ENCODE measurements at places on chromosomes 13 and 19.
A peak's percentile ranks its signal among the peaks of the same experiment; 100 is the strongest.

- no peak for DNase-seq
Observed at GRCh38 chr13:25391932-25392331, 20.2 kb downstream of the ATP8A2 start.

DNA sequence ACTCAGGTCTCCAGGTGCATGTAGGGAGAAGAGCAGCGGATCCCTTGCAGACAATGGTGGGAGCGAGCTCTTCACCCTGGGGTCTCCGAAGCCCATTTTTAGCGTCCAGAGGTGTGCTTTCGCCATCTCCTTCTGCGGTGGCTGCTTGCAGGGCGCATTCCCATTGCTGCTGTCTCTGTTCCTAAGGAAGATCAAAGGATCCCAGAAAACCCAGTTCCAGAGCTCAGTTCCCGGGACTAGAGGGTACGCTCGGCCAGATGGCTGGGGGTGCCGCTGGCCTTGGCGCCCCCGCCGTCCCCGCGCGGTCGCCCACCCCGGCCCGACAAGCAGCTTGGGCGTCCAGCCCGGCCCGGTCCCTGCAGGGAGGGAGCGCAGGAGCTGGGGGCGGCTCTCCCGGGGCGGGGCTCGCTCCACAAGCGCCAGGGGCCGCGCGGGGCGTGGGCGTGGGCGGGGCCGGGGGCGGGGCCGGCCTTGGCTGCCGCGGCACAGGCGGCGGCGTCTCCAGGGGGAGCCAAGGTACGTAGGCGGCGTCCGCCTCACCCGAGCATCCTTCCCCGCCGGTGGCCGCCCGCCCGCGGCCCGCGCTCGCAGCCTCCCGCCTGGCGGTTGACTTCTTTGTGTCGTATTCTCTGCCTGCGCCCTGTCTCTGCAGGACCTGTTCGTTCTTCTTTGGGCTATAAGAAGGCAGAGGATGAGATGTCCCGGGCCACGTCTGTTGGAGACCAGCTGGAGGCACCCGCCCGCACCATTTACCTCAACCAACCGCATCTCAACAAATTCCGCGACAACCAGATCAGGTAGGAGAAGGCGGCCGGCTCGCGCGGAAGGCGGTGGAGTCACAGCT lies 96.8 kb downstream of the ATP8A2 start:
- peak; percentile 12 for DNase-seq

DNA sequence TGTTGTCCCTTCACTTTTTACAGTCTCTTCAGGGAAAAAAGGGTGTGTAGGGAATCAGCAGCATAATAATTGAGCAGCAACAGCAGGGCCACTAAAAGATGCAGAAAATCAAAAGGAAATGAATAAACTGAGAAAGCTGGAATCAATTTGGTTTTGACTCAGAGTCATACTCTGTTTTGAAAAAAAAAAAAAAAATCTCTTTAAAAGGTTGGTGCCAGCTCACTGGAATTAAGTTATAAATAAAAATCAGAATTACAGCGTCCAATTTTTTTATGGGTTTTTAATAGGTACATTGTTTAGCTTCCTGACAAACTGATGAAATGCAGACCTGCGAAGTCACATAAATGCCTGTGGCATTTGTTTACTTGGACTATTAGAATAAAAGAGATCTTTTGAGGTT lies 231.9 kb downstream of the COG6 start:
- DNase-seq: no peak

DNA sequence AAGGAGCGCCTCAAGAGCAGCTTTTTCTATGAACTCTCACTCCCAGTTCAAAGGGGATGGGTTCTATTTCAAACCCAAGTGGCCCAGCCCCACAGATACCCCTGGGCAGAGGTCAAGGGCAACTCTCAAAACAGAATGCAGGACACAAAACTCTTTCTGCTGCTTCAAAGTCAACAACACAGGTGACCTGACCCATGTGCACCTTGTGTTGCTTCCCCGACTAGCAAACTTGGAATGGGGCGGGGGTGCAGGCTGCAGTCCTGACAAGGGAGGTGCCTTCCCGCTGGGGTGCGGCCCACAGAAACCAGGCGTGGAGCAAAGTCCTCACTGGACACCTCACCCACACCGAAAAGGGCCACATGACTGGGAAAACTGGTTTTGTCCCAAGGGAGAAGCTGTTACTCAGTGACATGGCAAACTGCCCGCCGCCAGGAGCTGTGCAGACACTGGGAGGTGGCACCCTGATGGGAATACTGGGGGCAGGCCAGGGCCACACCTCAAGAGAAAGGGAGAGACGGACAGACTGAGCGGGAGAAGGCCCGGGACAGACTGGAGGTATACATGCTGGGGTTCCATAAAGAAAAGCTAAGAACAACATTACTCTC lies 17.4 kb downstream of the ZC3H4 start:
- no peak for DNase-seq

- DNase-seq: no peak
Observed at GRCh38 chr19:45767881-45768654, 984 bp downstream of the SIX5 start.

- no peak for DNase-seq
Observed at GRCh38 chr13:101521371-101521770, 68.9 kb downstream of the ITGBL1 start.

DNA sequence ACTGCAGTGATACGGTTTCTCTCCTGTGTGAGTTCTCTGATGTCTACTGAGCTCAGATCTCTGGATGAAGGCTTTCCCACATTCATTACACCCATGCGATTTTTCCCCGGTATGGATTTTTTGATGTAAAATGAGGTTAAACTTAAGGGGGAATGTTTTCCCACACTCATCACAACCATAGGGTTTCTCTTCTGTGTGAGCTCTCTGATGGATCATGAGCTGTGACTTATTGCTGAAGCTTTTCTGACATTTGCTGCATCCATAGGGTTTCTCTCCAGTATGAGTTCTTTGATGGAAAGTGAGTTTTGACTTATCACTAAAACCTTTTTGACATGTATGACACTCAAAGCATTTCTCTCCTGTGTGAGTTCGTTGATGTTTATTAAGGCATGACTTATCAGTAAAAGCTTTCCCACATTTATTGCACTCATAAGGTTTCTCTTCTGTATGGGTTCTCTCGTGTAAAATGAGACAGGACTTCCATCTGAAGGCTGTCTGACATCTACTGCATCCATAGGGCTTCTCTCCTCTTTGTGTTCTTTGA lies 10.6 kb upstream of the ZNF649 start:
- no peak for DNase-seq

- DNase-seq: no peak
Observed at GRCh38 chr13:107867701-107868661, 347.4 kb downstream of the LIG4 start.

- DNase-seq: no peak
Observed at GRCh38 chr19:29320618-29321017, 107.7 kb upstream of the UQCRFS1 start.

GRCh38 chr13:79231887-79232286 lies 174.2 kb downstream of the RBM26 start:
- no peak for DNase-seq

DNA sequence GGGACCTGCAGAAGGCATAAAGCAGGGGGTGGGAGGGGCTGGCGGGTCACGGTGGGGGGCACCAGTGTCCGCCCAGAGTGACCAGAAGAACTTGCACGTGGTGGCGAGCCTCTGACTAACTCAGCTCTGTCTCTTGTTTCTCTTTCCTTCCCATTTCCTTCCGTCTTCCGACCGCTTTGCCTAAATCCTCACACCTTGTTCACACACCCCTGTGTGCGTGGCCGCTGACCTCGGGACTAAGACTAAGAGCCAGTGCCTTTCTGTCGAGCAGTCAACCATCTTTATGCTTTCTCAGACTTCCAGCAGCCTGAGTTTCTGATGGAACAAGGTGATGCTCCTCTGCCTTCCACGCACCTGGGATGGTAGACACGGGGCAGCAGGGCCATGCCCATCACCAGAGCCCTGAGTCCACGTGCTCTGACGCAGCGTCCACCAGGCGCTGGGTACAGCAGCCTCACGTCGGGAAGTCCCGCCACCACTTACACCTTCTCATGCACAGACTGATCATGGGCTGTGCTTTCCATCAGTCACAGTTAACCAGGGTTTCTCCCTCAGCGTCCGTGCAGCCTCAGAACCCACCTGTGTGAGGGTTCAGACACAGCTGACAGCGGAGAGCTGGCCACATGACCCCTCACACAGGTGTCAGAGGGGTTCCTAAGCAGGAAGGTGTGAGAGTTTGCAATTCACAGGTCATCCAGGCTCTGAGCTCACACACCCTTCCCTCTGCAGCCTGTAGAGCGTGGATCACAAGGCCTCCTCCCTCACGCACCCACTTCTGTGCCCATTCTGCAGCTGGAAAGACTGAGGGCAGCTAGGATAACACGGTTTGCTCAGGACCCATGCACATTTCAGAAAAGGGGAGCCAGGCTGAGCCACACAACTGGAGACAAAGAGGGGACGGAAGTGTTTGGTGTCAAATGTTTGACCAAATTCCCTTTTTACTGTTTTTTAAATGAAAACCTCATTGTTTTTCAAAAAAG lies 90.7 kb upstream of the MCF2L start:
- DNase-seq: no peak

- peak; percentile 43 for DNase-seq
Observed at GRCh38 chr19:54114340-54115108, 933 bp downstream of the TFPT start.

- no peak for DNase-seq
Observed at GRCh38 chr13:52713894-52714293, 25.7 kb downstream of the CNMD start.

- no peak for DNase-seq
Observed at GRCh38 chr13:105410602-105411001, 1124.9 kb downstream of the EFNB2 start.

GRCh38 chr13:61727767-61728166 lies 312.1 kb upstream of the PCDH20 start:
- DNase-seq: no peak

DNA sequence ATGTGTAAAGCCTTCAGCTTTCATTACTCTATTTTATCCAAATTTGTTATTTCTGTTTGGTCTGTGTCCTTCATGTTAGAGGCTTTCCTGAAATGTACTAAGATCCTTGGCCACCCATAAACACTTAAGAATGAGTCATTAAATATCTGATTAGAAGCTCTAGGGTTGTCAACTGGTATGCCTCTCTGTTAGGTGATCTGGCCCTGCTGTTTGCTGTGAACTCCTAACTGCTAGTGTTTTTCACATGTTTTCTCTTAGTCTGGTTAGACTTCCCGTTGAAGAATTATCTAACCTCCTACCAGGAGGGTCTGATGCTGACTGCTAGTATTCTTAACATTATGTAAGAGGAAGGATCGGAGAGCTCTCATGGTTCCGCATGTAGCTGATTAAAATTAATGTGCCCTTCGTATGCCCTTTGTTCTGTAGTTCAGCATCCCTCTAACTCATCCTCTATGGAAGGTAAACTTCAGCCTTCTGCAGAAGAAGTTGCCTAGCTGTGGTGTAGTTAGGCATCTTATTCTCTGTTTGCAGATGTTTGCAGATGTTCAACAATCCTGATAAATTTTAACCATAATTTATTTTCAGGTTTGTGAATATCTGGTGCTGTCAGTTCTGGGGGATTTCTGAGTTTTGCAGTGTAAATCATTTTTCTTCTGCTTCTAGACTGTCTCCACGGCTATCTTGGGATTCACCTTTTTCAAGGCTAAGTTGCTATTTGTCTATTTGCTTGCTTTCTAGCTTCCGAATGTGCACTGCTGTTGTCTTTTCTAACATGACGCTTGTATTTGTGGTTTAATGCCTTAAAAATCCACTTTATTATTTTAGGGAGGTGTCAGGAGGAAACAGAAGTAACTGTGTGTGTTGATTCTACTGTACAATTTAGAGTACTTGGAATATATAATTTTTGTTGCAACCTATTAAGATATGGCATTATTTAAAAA lies 207.2 kb upstream of the SPRY2 start:
- no peak for DNase-seq

GRCh38 chr19:7203332-7203731 lies 90.9 kb downstream of the INSR start:
- DNase-seq: no peak

DNA sequence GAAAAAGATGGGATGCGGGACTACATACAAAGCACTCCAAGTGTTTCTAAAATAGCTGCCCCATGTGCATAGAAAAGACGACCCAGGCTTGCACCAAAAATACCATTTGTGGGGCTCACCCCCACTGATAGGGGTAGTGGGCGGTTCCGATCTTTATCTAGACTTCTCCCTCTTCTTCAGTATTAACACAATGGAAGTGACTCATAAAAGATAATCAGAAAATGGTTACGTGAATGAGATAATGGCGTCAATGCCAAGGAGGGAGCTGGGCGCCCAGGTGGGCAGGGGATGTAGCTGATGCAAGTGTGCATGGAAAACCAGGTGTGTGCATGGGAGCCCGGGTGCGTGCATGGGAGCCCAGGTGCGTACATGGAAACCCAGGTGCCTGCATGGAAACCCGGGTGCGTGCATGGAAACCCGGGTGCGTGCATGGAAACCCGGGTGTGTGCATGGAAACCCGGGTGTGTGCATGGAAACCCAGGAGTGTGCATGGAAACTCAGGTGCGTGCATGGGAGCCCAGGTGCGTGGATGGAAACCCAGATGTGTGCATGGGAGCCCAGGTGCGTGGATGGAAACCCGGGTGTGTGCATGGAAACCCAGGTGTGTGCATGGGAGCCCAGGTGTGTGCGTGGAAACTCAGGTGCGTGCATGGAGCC lies 32.7 kb downstream of the LAMP1 start:
- DNase-seq: no peak

GRCh38 chr19:39765091-39766076 lies 13.3 kb upstream of the LEUTX start:
- DNase-seq: no peak

DNA sequence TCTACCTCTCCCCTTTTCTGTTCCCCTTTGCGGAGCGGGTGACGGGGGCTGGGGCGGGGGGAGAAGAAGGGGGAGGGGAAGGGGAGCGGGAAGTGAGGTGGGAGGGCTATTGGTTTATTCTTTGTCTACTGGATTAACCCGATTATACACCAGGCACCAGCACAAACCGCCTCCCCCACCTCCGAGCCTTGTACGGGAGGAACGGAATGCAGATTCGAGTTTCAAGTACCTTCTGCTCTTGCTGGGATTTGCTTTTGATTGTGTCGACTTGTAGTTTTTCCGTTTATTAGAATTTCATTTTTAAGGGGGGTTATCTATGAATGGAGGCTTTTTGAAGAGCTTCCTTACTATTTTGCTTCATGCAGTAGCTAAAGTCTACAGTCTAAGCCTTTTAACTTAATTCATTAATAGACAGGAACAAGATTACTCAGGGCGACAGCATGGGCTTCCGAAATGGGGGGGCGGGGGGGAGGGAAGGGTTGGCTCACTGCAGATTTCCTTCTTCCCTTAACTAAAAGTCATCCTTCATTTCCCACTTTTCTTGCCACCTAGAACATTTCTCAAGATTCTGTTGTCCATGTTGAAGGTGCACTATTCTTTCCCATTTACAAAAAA lies 937 bp upstream of the SPRY2 start:
- no peak for DNase-seq

DNA sequence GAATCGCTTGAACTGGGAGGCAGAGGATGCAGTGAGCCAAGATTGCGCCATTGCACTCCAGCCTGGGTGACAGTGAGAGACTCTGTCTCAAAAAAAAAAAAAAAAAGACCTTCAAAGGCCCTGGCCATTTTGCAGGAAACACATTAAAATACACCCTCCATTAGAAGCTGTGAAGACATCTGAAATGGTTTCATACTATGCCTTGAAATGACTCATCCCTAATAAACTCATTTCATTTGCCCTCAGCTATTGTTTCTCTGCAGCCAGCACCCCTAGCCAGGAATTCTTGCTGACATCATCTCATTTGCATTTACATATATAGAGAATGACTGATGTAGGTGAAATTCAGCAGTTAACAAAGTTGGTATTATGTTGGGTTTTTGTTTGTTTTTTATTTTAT lies 8.7 kb downstream of the EML2 start:
- DNase-seq: no peak

- DNase-seq: no peak
Observed at GRCh38 chr19:3403489-3404323, 37.3 kb downstream of the NFIC start.

GRCh38 chr13:50646070-50646469 lies 197.4 kb downstream of the DLEU7 start:
- DNase-seq: no peak

Measured in GM18507 (cell line).